ENCODE measurements at places on chromosomes 3 and 15.

DNA sequence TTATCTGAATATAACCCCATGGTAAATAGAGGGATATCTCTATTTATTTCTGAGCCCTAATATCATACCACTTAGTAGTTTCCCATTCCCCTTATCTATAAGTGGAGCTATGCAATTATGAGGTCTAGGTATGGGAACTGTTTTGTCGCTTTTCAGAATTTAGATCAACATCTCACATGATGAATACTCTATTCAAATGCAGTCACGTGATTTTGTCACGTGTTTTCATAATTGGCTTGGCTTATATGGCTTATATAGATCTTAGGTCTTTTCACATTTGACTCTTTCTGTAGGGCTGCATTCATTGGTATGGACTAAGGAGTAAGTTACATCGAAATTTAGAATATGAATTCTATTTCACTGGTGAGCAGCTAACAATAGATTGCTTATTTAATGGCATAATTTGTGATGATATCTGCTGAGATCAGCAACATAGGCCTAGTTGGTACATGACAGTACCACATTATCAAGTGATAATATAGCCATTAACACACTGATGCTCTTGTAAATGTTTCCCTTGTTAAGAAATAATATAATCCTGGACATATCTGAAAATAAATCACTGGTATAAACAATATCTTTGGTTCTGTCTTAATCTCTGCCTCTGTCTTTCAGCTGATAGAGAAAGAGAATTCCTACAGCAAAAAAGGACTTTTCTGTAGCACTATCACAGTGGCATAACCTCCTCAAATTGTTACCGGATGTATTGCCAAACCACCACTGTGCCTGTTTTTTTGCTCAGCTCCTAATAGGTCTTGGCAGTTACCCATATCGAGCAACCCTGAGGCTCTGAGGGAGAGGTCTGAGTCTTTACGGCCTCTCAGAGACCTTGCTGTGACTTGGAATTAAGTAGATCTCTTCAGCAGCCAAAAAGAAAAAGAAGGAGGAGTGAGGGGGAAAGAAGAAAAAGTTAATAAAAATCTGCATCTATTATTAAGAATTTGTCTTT is 357.1 kb downstream of the ZPLD1 start:
- peak; percentile 47 for DNase-seq

- no peak for DNase-seq
These were observed 185.1 kb upstream of the GALNT15 start for GRCh38 chr3:15989419-15989818.

- DNase-seq: no peak
These were observed 213.9 kb downstream of the TP63 start for GRCh38 chr3:189845069-189845468.

DNA sequence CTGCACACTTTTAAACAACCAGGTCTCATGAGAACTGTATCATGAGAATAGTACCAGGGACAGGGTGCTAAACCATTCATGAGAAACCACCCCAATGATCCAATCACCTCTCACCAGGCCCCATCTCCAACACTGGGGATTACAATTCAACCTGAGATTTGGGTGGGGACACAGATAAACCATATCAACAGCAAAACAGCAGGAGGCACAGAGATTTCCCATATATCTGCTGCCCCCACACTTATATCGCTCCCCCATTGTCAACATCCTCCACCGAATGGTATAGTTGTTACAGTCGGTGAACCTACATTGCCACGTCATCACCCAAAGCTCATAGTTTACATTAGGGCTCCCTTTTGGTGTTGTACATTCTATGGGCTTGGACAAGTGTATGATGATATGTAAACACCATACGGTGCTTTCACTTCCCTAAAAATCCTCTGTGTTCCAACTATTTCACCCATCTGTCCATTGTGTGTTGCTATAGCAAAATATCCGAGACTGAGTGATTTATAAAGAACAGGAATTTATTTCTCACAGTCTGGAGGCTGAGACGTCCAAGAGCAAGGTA is 224.8 kb downstream of the FAM43A start:
- DNase-seq: no peak

DNA sequence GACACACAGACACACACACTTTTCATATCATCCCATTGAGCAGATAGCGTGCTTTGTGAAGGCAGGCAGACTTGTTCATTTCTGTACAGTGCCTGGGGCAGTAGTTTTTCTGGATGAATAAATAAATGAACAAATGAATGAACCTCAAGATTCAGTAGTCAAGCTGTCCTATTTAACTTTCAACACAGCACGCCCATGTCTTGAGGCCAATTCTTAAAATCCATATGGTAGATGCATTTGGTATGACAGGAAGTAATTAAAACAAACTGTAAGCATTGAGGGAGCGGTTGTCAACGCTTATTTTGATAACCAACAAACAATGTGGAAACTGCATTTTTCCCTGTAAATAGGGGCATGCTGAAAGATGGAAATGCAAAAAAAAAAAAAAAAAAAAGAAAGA is 80.0 kb upstream of the BNC1 start:
- no peak for DNase-seq

- no peak for DNase-seq
These were observed 68.0 kb upstream of the IQSEC1 start for GRCh38 chr3:13141183-13141582.

GRCh38 chr3:153856932-153857331 is 264.3 kb upstream of the ARHGEF26 start:
- DNase-seq: no peak

DNA sequence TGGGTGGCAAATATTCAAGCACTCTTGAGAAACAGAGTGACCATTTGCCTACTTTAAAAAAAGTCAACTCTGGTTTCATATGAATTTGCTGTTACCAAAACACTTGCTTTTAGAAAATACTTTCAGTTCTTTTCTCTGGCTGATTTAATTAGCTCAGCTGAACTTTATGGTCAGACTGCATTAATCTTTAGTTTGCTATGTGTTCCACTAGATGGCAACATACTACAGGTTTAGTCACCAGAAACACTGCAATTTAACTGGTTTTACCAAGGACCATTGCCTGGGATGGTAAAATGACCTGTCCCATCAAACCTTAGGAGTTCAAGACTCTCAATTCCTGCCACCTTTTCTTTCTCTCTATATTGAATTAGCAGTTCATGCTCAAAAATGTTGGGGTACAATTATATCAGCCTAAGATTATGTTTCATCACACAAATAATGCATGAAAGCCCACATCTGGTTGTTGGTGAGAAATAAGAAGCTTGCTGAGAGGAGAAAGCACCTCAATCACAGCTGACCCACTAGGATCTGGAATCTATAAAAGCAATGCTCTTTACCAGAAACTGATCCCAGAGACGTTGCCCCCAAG is 14.2 kb downstream of the EIF4E3 start:
- DNase-seq: peak; percentile 85

- peak; percentile 50 for DNase-seq
These were observed 81.7 kb downstream of the CD47 start for GRCh38 chr3:108008931-108009639.

- no peak for DNase-seq
These were observed 8.6 kb upstream of the TRIM59 start for GRCh38 chr3:160458151-160458550.

DNA sequence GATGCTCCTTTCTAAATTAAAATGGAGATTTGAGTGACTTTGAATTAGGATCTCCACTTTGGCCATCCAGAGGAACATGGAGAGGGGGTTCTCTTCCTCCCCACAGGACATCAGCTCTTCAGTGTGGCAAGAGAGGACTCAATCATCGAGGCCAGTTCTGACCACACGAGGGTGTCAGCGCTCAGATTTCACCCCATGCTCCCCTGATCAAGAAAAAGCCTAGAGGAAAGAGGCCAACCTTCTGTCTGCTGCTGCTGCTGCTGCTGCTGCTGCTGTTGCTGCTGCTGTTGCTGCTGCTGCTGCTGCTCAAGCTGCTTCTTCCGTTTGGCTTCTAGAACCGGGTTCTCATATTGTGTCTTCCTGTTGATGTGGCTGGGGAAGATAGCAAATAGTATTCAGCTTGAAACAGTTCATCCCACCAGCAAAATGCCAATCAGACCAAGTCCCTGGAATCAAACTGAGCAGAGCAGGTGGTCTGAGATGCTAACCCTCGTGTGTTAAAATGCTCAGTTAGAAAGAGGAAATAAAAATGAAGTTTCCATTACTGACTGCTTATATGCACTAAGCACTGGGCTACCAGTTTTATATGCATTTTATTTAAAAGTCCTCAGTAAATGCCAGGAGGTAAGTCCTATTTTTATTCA is 599.0 kb downstream of the MAGI1 start:
- peak; percentile 80 for DNase-seq

GRCh38 chr3:128289534-128289933 is 136.3 kb downstream of the EEFSEC start:
- DNase-seq: no peak

GRCh38 chr3:58520403-58521335 is 16.3 kb downstream of the ACOX2 start:
- DNase-seq: no peak

GRCh38 chr3:172139528-172140276 is 100.3 kb downstream of the FNDC3B start:
- no peak for DNase-seq

DNA sequence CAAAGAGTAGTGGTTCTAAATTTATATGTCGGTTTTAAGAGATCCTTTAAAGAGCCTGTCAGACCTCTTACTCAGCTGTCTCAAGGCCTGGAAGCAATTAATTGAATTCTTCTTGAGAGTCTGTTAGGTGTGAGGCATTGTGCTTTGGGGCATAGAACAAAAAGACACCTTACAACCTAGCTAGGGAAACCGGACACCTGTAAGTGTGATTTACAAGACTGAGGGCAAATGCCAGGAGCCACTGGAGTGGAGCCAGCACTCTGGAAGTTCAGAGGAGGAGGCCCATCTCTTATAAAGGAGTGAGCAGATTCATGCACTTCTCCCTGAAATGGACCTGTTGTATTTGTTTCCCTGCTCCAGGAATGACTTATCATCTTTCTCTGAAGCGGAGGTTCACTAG is 97.7 kb upstream of the NUDT16 start:
- DNase-seq: no peak

GRCh38 chr3:177615015-177615414 is 417.7 kb upstream of the TBL1XR1 start:
- DNase-seq: peak; percentile 39

DNA sequence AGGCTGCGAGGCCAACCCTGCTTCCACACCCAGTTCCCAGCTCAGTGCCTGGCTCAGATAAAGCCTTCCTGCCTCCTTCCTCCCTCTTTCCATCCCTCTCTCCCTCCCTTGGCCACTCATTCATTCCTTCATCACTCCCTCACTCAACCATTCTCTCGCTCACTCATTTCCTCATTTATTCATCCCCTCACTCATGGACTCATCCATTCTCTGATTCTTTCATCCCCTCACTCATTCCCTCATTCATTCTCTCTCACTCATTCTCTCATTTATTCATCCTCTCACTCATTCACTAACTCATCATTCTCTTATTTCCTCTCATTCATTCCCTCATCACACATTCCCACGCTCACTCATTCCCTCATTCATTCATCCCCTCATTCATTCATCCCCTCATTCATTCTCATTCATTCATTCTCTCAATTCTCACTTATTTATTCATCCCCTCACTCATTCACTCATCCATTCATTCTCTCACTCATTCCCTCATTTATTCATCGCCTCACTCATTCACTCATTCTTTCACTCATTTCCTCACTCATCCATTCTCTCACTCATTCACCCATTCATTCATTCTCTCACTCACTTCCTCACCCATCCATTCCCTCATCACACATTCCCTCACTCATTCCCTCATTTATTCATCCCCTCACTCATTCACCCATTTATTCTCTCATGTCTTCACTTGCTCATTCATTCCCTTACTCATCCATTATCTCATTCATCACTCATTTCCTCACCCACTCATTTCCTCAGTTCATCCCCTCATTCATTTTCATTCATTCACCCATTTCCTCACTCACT is 13.2 kb downstream of the ABTB1 start:
- DNase-seq: no peak

DNA sequence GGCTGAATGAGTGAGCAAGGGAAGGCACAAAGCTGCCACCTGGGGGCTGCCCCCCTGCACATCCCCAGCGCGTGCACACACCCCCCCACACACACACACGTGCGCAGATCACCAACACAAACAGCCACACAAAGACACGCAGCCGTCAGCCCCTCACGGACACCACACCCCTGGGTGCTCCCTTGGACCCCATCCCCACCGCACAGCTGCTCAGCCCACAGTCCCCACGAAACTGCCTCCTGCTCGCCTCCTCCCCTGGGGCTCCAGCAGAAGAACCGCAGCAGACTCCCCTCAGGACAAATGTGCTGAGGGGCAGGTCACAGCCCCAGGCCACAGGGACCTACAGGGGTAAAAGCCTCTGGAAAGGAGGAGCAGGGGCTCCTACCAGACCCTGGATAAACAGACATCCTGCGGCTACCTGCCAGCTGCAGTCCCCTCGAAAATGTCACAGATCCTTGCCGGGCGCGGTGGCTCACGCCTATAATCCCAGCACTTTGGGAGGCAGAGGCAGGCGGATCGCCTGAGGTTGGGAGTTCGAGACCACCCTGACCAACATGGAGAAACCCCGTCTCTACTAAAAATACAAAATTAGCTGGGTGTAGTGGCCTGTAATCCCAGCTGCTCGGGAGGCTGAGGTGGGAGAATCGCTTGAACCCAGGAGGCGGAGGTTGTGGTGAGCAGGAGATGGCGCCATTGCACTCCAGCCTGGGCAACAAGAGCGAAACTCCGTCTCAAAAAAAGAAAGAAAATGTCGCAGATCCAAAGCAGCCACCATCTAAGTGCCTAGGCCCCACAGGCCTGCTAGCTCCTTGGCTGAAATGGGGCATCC is 6.5 kb downstream of the TWF2 start:
- DNase-seq: no peak

- DNase-seq: peak; percentile 73
These were observed 2.9 kb downstream of the TIMP4 start for GRCh38 chr3:12155828-12156227.

DNA sequence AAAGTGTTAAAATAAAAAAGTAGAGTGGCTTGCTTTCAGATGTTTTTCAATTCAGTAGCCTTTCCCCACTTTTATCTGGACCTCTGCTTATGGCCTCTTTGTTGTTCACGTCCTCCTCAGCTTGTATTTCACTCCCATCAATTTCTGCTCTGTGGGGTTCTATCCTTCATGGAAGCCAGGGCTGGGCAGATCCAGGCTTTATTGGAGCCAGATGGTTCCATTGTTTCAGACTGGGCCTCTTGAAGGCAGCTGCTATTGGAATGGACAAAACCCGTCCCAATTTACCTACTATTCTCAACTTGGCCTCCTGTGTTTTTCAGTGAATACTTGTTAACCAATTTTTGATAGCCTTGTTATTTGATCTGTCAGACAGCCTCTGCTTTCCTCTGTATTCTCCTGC is 10.9 kb upstream of the AADACL2 start:
- no peak for DNase-seq

DNA sequence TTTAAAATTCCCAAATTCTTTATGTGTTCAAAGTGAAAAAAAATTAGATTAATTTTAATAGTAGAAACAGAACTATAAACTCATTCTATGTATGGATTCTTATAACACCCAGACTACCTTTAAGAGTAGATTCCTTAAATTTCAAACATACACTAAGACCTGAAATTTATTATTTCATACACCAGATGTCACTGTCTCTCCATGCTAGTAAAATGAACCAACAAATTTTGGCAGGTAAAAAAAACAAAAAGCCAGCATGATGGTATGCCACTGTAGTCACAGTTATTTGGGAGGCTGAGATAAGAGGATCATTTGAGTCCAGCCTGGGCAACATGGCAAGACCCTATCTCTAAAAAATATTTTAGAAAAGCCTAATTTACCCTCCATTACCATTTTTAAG is 461.3 kb upstream of the NAALADL2 start:
- DNase-seq: peak; percentile 12

- peak; percentile 67 for DNase-seq
These were observed 239.9 kb downstream of the CPNE4 start for GRCh38 chr3:131794766-131795388.

GRCh38 chr3:62571916-62572315 is 198.6 kb upstream of the FEZF2 start:
- DNase-seq: no peak

GRCh38 chr3:183298701-183299153 is 45.7 kb downstream of the B3GNT5 start:
- DNase-seq: peak; percentile 77
